ENCODE measurements at places on chromosomes 1 and 21.

DNA sequence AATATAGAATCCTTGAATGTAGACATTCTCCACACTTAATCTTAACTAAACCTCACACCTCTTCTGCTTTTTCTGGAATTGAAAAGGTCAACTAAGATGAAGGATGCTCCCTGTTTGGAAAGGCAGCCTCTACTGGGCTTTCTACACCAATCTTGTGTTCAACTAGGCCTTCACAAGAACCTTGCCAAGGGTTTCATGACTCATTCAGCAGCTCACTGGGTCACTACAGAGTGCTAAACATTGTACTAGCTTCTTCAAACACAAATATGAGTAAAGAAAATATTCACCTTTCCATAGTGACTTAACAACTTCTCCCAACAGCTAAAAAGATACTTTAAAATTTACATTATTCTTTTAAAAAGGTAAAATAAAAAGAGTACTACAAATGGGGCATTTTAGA is 135.3 kb upstream of the PRMT6 start:
- DNase-seq, result no peak

GRCh38 chr1:69201716-69202115 is 366.0 kb upstream of the LRRC7 start:
- no peak for DNase-seq

DNA sequence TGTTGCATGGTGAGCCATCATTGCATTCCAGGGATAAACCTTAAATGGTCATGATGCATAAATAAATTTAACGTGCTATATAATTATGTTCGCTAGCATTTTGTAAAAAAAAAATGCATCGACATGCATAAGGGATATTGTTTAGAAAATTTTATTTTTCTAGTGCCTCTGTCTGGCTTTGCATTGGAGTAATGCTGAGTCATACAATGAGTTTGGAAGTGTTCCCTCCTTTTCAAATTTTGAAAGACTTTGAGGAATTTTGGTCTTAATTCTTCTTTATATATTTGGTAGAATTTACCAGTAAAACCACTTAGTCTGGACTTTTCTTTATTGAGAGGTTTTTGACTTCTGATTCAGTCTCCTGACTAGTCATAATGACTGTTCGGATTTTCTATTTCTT is 4.9 kb downstream of the MNDA start:
- DNase-seq, result no peak

DNA sequence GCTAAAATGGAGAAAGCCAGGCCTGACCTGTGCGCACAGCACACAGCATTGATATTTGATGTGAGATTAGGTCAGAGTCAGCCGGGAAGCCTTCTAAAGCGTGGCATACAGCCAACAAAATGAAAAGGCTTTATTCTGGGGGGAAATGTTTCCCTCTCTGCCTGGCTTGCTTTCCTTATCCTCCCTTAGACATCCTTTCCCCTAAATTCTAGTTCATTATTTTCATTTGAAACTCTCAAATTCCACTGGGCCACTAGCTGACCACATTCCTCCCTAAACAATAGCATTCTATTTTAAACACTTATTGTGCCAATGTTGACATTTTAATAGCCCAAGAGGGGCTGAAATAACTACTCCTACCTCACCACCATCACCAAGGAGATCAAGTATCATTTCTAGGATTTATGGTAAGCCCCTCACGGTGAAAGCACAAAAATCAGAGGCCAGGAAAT is 49.4 kb downstream of the LEPR start:
- no peak for DNase-seq

GRCh38 chr1:201015551-201016091 is 7.9 kb downstream of the KIF21B start:
- DNase-seq, result no peak

DNA sequence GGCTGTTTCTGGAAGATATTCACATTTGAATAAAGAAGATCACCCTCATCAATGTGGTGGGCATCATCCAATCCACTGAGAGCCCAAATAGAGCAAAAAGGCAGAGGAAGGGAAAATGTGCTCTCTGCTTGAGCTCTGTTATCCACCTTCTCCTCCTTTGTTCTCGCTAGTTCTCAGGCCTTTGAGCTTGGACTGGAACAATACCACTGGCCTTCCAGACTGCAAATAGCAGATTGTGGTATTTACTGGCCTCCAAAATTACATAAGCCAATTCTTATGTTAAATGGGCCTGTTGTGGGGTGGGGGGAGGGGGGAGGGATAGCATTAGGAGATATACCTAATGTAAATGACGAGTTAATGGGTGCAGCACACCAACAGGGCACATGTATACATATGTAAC is 219.3 kb downstream of the C1orf94 start:
- DNase-seq, result no peak

GRCh38 chr1:176789571-176790090 is 326.7 kb downstream of the PAPPA2 start:
- no peak for DNase-seq

GRCh38 chr1:102074874-102075273 is 78.1 kb upstream of the OLFM3 start:
- DNase-seq, result no peak

- DNase-seq, result no peak
Measured at GRCh38 chr1:68919075-68919474, 422.2 kb upstream of the DEPDC1 start.

DNA sequence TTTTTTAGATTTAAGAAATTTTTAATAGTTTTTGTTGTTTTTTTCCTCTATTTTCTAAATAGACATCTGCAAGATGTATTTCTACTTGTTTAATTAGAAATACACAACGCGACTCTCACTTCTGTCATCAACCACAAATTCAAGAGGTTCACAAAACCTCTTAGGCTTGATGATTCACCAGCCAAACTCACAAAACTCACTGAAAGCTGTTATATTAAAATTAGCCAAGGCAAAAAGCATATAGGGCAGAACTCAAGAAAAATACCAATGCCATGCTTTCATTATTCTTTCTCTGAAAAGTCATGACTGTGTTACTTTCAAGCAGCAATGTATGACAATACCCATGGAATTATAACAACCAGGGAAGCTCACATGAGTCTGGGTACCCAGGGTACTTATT is 487.0 kb upstream of the RGS18 start:
- DNase-seq, result no peak

GRCh38 chr1:211534545-211535291 is 42.8 kb upstream of the RD3 start:
- no peak for DNase-seq

DNA sequence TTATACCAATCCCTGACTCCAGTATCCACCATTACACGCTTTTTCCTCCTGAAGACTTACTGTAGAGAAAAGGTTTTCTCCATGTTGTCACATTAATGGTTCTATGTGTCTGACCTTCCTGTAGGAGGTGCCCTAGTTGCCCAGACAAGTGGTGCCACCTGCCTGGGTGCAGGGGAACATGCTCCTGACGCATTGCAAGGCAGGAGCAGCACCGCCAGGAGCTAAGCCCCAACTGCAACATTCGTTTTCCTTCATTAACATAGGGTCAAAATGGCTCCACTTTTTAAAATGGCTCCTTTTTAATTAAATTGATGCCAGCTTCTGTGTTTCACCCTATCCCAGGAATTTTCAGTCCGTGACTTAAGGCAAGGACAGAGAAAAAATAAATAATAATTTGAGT is 220.1 kb upstream of the SAMSN1 start:
- DNase-seq, result no peak

- DNase-seq, result no peak
Measured at GRCh38 chr1:3188150-3188971, 119.4 kb downstream of the PRDM16 start.

GRCh38 chr1:153527683-153528040 is 8.1 kb downstream of the S100A6 start:
- DNase-seq, result no peak

GRCh38 chr1:153493343-153493960 is 33.0 kb upstream of the S100A7 start:
- DNase-seq, result no peak

- DNase-seq, result no peak
Measured at GRCh38 chr1:172870901-172871606, 179.7 kb downstream of the TNFSF18 start.

GRCh38 chr1:23185381-23185780 is 16.7 kb upstream of the LUZP1 start:
- no peak for DNase-seq

DNA sequence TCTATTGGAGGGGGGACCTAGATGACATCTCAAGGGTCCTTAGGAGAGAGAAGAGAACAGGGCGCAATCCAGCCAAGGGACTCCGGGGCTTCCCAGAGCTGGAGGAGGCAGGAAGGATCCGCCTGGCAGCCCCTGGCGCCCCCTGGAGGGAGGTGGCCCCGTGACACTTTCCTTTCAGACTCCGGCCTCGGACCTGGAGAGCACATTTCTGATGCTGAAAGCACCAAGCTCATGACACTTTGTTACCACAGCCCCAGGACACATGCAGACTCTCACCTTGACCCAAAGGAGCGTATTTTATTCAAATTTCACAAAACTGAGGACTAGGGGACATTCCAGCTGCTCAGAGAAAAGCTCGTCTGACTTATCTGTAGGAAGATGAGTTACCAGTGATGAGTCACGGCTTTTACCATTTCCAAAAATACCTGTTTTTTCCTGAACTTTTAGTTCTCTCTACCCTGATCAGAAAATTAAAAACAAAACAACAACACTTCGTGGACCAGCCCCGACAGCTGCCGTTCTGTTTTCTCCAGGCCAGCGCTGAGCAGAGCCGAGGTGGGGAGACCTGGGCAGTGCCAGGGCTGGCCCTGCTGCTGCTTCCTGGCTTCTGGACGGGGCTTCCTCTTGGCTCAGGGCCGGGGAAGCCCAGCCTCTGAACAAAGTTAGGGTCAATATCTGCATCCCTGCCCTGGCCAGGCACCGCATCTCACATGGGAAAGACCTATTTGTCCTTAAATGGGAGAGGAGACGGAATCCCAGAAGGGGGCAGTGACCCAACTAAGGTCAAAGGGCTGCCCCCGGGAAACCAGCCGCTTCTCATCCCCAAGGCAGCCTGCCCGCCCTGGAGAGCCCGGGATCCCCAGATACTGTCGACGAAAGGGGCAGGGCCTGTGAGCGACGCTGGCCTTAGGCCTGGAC is 21.6 kb upstream of the POFUT2 start:
- DNase-seq, result peak; percentile 45

DNA sequence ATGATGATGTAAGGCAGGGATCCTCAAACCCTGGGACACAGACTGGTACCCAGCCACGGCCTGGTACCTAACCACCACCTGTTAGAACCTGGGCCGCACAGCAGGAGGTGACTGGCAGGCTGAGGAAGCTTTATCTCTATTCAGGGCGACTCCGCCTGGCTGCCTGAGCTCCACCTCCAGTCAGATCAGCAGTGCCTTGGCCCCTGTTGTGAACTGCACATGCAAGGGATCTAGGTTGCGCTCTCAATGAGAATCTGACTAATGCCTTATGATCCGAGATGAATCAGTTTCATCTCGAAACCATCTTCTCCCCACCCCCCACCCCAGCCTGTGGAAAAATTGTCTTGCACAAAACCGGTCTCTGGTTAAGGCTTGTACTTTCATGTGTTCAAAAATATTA is 4.2 kb downstream of the RNPC3 start:
- peak; percentile 76 for DNase-seq

GRCh38 chr1:111227434-111227833 is at the start of gene CHI3L2:
TSS of gene CHI3L2 (plus strand) at chr1:111227713. CDS start at chr1:111227730, 17 bp downstream.
- DNase-seq, result no peak

GRCh38 chr1:3827813-3828307 is 29.2 kb downstream of the CEP104 start:
- DNase-seq, result no peak

- DNase-seq, result no peak
Measured at GRCh38 chr21:28714777-28715464, 277.8 kb downstream of the LTN1 start.

DNA sequence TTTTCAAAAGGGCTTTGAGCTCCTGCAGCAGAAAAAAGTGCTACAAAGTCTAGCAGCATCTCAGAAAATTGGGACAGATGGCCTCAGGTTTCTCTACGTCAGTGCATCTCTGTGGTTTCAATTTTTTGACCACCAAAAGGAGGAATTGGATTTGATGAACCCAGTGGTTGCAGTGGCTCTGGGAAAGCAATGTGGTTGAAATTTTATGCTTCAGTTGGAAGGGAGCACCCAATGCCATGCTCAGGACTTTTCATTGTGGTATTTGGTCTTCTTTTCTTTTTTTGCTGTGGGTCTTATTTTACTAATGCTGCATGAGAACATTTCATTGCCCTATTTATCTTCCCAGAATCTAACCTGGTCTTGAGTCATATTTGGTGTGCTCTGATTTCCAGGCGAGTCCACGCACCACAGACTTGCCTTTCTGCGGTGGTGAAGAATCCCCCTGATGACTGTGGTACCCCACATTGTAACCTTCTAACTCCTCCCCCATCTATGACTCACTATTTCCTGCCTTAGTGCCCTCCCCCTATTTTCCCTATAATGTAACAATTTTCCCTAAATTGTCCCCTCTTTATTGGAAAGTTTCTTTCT is 56.7 kb downstream of the S1PR1 start:
- peak; percentile 69 for DNase-seq

- DNase-seq, result no peak
Measured at GRCh38 chr1:225762444-225762843, 15.2 kb upstream of the SRP9 start.

All from activated naive CD4-positive, alpha-beta T cell treated with Interleukin-2 at 50 U/mL for 16 hours (primary cell).